ENCODE measurements at places on chromosomes 1 and 21.

DNA sequence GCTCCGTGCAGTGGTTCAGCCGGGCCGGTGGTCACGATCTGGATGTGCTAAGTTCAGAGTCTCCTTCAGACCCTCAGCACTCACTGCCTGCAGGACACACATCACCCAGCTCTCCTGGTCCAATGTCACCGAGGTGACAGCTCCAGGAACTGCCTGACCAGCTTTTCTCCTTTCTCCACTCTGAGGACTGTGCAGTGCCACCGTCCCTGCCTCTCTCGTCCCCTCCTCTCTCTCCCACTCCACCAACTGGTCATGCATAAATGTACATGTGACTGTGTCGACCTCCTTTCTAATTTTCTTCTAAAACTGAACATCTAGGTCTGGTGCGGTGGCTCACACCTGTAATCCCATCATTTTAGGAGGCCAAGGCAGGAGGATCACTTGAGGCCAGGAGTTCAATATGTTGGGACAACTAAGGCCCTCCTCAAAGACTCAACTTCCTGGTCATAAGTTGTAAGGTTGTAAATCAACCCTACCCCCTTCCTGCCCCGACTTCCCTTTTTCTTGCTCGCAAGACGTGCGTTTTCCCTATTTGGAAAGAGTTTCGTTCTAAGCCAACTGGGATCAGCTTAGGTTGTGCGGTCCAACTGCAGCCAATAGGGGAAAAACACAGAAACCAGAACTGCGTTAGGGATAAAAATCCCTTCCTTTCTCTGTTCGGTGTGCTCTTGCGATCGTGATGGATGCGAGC lies 53.1 kb downstream of the MEGF6 start:
- no peak for DNase-seq

GRCh38 chr1:204495078-204495753 lies 611 bp upstream of the PIK3C2B start:
- DNase-seq: no peak

GRCh38 chr1:183769956-183770815 lies 34.7 kb upstream of the RGL1 start:
- no peak for DNase-seq

- no peak for DNase-seq
Measured at GRCh38 chr1:151314137-151314875, 12.9 kb downstream of the PI4KB start.

GRCh38 chr1:94514095-94514727 lies 27.3 kb downstream of the F3 start:
- no peak for DNase-seq

DNA sequence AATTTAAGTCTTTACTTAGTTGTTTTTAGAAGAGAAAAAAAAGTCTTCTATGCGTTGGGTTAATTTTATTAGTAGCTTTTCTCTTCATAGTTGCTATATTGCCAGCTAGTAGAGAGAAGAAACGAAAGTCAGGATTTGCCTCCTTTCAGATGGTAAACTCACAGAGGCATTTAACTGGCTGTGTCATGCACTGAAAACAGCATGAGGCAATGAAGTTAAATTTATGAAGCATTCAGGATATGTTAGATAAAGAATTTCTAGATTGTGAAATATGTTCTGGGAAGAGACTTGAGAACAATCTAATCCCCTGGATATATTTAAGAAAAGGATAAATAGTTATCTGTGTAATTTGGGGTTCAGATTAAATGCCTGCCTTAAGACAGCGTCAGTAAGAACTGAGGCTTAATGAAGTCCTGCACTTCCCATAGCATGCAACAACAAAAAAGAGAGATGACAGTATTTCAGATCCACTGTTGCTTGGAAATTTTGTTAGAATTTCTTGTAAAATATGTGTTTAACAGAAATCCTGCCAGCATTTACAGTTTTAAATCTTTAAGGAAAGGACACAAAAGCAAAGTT lies 1.7 kb downstream of the ANGPTL1 start:
- DNase-seq: no peak

- DNase-seq: no peak
Measured at GRCh38 chr1:84861988-84862644, 30.9 kb downstream of the LPAR3 start.

GRCh38 chr1:8092657-8093056 lies 66.5 kb upstream of the ERRFI1 start:
- DNase-seq: no peak

DNA sequence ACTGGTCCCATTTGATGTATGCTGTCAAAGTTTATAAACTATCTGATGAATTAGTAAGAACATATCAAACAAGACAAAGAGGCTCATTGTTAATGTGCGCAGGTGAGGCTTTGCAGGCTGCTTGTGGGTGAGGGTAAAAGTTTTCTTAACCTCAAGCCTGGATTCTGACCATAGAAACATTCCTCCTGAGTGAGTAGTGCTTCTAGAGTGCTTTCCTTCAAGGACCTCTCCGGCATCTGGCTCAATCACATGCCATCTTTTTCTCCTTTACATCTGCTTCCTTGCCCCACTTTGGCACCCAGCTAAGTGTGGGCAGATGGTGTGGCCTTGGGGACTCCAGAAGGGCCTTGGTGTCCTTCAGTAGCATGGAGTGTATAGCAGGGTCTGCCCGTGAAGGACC lies 104.0 kb downstream of the ROR1 start:
- no peak for DNase-seq

- DNase-seq: no peak
Measured at GRCh38 chr1:150557813-150558212, 8.6 kb downstream of the ADAMTSL4 start.

- no peak for DNase-seq
Measured at GRCh38 chr1:173249349-173249748, 42.2 kb upstream of the TNFSF4 start.

GRCh38 chr21:42272109-42272962 lies 42.9 kb downstream of the TFF3 start:
- DNase-seq: no peak

All from T-helper 17 cell (primary cell).